Stimulated activated naive B cell treated with anti-CD40 and anti-IgM and Interleukin-4, amounts not matched to agents 10 μg/mL and 1 μg/mL and 100 μg/mL, for 72 hours (primary cell): ENCODE measurements at places on chromosomes 16 and 17.
A peak's percentile ranks its signal among the peaks of the same experiment; 100 is the strongest.

- DNase-seq, result no peak
Measured at GRCh38 chr17:8572764-8573163, 57.8 kb downstream of the MYH10 start.

DNA sequence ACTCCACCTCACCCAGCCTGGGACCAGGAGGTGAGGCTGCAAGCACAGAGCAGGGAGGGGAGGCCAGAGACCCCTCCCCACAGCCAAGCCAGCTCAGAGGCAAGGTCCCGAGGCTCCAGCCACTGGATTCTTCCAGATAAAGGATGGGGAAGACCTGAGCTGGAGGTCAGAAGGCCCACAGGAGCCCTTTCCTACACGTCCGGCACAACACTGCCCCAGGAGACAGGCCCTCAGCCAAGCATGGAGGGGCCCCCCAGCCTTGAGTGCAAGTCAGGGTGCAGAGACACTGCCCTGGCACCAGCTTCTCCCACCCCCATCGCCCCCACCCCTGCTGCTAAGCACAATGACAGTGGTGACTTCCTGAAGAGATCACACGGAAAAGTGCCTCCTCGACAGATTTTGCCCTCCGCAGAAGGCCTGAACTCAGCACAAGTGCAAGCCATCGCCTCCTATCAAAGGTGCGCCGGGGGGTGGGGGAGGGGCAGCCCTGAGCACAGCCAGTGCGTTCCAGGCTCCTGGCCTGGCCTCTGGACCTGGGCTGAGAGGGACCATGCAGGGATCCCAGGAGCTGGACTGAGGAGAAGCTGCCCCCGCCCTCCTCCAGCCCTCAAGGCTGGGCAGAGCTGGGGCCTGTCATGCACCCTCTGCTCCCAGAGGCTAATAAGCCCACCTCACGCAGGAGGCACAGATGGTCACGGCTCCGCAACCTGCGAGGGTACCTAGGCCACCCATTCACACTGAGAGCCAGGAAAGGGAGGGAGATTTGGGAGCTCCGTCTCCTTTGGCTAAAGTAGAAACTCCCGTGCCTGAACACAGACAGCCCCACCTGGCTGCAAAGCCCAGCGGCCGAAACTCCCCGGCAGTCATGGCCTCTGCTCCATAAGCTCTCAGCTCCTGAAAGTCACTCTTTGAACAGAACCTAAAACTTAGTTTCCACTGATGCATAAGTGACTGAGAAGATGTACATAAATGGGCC is 2.7 kb downstream of the MAFG start:
- no peak for DNase-seq

- DNase-seq, result no peak
Measured at GRCh38 chr17:16190703-16191360, 24.5 kb downstream of the NCOR1 start.

- DNase-seq, result no peak
Measured at GRCh38 chr17:50832267-50832863, 3.0 kb upstream of the WFIKKN2 start.

DNA sequence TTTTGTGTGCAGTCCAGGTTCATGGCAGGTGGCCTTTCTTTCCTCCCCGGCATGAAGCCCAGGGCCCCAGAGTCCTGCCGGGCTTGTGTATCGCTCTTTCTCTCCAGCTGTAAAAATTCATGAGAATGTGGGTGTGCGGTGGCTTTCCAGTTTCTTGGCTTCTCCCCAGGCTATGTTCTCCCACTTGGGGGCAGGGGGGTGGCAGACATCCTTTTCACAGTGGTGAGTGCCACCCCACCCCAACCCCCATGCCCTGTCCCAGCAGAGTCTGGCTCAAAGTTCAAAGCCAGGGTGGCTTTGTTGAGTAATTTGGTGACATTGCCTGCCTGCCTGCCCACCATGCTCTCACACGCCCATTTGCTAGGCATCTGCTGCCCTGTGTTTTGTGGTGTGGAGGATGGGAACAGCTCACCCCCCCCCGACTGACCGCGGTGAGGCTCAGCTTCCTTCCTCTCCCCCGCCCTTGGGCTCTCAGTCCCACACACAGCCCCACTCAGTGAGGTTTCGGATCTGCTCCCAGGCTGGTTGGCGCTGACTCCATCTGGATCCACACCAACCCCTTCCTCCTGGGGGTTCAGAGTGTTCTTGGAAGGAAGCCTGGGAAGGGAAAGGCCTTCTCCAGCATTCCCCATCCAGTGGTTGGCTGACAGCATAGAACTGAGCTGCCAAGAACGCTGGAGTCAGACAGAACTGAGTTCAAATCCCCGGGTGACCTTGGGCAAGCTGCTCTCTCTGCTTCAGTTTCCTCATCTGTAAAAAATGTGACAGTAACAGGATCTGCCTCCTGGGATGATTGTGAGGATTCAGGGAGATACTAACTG is 36.0 kb downstream of the CHD9 start:
- DNase-seq, result peak; percentile 48

DNA sequence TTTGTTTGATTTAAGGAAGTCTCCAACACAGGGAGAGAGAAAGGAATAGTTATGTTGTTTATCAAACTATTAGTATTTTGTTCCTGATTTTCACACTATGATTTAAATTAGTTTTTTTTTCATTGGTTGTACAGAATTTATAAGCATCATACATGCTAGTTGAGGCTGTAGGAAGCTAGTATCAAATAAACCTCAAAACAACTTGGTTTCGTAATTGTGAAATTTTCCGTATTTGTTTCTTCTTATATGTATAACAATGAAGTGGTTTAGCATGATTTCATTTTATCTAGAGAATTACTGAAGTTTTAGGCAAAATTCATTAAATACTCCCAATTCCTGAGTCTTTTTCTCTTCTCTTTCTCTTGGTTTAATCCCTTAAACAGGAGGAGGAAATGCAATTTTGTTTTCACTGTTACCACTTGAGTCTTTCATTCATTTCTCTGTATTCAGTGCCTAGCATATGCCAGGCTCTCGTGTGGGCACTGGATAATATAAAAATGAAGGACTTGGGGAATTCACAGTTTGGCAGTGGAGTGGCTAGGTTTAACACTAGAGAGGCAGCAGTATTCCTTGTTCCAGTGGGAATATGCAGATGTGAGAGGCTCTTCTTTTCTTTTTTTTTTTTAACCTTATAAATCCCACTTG is 1.8 kb downstream of the CYLD start:
- no peak for DNase-seq

DNA sequence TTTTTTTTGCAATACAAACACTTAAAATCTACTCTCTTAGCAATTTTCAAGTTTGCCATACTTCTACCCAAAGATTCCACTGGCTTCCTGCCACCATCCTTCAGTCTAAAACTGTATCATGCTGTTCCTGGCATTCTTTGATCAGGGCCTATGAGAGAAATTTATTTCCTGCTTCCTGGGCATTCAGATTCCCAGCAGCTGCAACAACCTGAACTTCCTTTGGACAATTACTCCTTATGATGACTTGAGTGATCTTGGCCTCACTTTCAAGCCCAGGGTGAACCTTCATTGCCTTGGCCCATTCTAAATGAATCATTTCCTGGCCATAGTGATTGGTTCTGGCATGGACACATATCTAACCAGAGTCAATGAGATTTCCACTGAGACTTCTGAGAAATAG is 18.0 kb upstream of the MON1B start:
- DNase-seq, result no peak
